A172 (cell line): ENCODE measurements at places on chromosomes 13 and 19. TPM values are rescaled to one million over a fixed set of nuclear protein-coding genes. Genes with fewer than 3 reads are reported as not detected.

DNA sequence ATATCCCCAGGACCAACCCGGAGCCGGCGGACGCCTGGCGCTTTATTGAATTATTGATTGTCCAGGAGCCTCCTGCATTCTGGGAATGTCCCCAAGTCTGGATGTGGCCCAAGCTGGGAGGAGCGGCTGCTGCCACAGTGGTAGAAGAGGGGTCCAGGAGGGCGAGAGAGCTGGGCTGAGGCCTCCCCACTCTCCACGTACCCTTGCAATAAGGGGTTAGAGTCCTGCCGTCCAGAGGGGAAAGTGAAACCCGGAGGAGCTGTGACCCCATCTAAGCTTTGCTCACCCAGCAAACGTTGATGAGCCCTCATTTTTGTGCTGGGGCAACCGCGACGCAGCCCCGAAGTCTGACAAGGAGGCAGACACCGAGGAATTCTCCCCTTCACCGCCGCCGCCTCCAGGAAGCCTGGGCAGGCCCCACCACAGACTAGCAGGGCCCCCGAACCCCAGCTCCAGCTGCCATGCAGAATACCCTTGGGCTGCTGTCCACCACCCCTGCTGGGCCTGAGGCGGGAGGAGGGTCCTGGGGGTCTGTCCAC is 1.4 kb upstream of the C2CD4C start:
- DNase-seq, result no peak

GRCh38 chr19:54434873-54435214 is 14.2 kb upstream of the LENG8 start:
- DNase-seq, result no peak

GRCh38 chr13:97948041-97948440 is 5.4 kb upstream of the IPO5 start:
- peak; percentile 19 for DNase-seq

- DNase-seq, result peak; percentile 92
These were observed 18.7 kb downstream of the ACTN4 start for GRCh38 chr19:38665950-38666662.

DNA sequence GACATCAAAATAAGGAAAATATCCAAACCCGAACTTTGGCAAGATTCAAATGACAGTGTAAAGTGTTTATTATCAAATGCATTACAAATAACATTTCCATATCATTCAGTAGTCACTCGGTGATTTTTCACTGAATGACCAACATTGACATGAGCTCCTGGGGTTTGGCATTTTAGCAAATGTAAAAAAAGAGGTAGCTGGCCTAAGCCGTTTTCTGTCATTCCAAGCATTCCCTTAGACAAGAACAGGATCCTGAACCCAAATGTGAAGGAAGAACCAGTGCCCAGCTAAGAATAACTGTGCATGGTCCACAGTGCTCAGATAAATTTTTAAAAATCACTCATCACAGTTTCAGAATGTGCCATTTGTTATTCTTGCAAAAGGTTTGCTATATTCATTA is 327.9 kb downstream of the GPC6 start:
- DNase-seq, result no peak

DNA sequence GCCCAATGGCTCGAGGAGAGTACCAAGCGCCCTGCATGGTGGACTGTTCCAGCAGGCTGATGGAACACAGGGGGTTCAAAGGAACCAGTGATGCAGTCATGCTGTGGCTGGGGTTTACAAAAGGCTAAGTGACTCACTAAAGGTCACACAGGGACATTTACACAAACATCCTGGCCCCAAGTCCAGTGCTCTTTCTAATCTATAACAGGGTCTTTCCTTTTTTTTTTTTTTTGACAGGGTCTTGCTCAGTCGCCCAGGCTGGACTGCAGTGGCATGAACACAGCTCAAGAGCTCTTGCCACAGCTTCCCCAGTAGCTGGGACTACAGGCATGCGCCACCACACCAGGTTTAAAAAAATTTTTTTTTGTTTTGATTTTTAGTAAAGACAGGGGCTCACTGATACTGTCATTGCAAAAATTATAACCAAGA is 2.8 kb upstream of the SLC25A15 start:
- DNase-seq, result peak; percentile 33

Gene LGALS14
- not detected in 2 replicates for total RNA-seq

GRCh38 chr13:107900775-107901174 is 314.6 kb downstream of the LIG4 start:
- no peak for DNase-seq

DNA sequence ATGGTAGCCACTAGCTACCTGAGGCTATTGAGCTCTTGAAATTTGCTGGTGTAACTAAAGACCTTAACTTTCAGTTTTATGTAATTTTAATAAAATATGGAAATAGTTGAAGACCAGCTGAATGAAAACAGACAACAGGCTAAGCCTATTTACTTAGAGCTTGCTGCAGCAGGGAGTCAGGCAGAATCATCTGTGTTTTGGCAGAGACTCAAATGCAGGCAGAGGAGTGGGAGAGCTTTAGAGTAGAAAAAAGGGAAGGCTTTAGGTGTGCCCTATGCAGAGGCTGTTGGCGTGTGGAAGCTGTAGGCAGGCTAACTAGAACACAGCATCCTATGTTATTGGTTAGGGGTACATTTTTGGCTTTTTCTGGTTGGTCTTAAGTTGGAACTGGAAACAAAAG is 304.9 kb upstream of the NBEA start:
- DNase-seq, result no peak

Gene NAA16
- total RNA-seq, result 12.1 and 16.9 TPM in 2 replicates

Gene EXOC3L2
- total RNA-seq, result 0.34 TPM in 1 of 2 replicates, not detected in the other

Gene TMEM238
- total RNA-seq, result 1.2 TPM in 1 of 2 replicates, not detected in the other

Gene TMPRSS9
- total RNA-seq, result not detected in 2 replicates

DNA sequence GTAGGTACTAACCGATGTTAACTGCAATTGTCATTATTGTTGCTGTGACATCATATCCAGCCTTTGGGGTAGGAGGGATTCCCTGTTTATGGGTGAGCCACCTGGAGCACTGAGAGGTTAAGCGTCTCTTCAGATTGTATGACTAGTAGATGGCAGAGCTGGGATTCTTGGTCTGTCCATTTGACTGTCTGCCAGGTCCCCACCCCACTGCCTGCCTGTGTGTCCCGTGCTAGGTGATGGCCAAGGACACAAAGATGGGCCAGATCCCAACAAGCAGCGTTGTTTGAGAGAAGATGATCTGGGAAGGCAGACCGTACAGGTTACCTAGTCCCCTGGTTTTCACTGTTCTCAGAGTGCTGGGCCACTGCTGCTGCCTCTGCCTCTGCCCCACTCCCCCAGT is 16.6 kb downstream of the PPP2R1A start:
- DNase-seq, result no peak

- no peak for DNase-seq
These were observed 318.8 kb downstream of the SPRY2 start for GRCh38 chr13:80022146-80022545.
